ENCODE measurements at places on chromosomes 16 and 17.
A peak's percentile ranks its signal among the peaks of the same experiment; 100 is the strongest.

- no peak for DNase-seq
Observed at GRCh38 chr16:75292691-75293090, 41.3 kb upstream of the BCAR1 start.

- DNase-seq: no peak
Observed at GRCh38 chr17:79870540-79870939, 31.3 kb upstream of the CBX4 start.

- DNase-seq: peak; percentile 28
Observed at GRCh38 chr17:76145231-76146052, 4.4 kb upstream of the FOXJ1 start.

DNA sequence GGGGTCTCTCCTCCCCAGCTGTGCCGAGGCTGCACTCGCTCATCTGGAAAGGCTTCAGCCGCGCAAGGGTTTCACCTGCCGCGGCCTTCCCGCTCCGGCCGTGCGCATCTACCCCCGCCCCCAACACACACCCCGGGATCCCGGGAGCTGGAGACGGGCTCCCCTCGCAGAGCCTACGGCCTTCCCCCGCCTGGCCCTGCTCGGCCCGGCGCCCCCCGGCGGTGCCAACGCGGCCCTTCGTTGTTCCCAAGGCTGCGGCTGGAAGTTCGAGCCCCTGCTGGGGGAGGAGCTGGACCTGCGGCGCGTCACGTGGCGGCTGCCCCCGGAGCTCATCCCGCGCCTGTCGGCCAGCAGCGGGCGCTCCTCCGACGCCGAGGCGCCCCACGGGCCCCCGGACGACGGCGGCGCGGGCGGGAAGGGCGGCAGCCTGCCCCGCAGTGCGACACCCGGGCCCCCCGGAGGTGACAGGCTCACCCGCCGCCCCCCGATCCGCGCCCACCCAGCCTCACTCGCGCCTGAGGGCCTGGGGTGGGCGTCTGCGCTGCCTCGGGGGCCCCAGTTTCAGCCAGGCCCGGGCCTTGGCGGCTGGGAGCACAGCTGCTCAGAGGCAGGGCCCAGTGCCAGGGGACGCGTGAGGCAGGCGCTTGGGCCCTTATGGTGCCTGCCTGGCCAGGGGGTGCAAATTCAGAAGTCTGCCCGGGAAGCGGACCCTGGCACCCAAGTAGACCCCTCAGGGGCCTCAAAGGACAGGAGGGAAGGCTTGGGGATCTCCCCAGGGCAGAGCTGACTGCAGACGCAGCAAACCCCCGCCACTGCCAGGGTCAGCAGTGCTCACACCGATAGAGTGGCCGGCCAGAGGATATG, 11.2 kb downstream of the GALK1 start:
- DNase-seq: peak; percentile 49

DNA sequence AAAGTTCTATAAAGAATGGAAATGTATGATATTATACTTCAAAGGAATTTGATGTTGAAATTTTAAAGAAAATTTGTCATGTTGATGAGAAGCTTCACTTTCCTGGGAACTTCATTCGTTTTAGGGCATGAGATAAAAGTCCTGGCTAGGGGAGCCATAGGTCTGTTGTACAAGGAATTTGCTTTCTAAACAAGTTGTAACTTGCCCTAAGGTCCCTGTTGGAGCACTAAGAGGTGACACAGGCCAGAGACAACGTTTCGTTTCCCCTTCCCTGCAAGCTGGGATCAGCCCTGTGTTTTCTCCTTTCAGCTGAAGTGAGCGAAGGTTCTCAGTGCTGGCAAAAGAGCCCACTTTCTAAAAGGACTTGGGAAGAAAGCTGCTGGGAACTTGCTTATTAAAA, 16.6 kb downstream of the PLD6 start:
- no peak for DNase-seq

All from stimulated activated CD4-positive, alpha-beta T cell treated with anti-CD3 and anti-CD28 coated beads, Interleukin-1b, Interleukin-23, amount 100 ng/mL, for 24 hours (primary cell).